ENCODE measurements at places on chromosomes 2 and 18.

GRCh38 chr2:105294844-105295481, 34.6 kb downstream of the TGFBRAP1 start:
- peak; percentile 51 for DNase-seq

DNA sequence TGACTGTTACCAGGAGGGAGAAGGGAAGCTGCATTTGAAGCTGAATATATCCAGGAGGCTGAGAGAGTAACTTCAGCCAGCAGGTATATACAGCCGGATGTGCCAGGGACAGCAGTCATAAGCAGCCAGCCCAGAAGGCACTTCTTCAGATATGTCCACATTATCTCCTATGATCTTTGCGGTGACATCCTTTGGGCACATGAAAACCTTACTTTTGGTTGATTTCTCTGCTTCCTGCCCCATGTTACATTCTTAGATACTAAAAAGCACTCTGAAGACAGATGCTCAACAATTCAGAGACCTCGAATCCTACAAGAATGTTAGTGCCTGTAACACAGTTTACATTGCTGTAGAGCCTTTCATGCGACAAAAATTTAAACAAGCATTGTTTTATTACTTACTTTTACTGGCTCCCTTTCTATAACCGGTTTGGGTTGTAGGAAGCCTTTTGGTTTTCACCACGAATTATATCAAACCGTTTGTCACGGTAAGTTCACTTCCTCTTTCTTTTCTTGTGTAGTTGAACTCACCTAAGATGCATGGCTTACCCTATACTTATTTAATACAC, 50.3 kb upstream of the TLK1 start:
- no peak for DNase-seq

DNA sequence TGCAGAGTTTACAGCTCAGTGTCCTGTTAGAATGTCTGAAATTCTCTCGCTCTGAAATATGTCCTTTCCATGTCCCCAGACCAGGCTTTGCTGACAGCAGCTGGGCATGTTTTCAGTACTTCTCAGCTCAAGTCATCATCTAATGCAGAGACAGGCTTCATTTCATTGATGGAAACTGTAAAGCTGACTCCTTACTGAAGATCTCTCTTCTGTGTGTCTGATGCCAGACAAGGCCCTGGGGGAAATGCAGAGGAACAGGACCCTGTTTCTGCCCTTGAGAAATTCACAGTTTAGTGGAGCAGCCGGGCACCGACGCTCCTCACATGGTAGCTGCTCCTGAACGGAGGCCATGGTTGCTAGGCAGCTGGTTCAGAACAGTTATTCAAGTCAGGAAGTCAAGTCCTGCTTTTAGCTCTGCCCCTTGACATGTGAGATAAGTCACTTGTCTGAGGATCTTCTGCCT, 24.6 kb upstream of the FZD7 start:
- no peak for DNase-seq

DNA sequence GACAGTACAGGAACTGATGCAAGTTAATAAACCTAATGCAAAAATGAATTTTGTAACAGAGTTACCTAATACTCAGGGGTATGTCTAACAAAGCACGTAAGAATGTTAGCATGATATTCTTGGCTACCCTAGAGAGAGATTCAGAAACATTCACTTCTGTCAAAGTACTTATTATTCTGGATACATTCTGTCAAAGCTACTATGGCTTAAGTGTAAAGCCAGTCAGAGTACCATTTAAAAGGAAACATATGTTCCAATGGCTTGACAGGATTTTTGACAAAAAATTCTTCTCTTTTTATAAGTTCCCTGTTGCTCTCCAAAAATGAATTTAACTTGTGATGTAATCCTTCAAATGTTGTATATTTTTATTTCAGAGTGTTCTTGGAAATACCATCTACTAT, 85.5 kb downstream of the PIGN start:
- DNase-seq: no peak

- no peak for DNase-seq
Measured at GRCh38 chr2:238380785-238381184, 45.9 kb upstream of the ASB1 start.

DNA sequence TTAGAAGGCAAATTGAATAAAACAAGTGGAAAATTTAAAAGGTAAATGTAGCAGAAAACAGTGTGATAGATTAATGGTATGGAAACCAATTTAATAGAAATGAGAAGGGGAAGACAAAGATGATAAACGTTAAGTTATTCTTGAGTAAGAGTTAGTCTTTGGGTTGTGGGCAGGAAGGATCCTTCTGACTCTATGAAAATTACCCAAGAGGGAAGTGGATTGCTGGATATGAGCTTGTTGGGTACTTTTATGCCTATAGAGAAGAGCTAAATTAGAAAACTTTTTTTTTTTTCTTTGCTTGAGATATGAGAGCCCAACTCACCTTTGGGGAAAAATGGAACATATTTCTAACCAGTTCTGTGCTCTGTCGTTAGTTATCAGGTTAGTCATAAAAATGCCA, 144.0 kb downstream of the LDLRAD4 start:
- no peak for DNase-seq

DNA sequence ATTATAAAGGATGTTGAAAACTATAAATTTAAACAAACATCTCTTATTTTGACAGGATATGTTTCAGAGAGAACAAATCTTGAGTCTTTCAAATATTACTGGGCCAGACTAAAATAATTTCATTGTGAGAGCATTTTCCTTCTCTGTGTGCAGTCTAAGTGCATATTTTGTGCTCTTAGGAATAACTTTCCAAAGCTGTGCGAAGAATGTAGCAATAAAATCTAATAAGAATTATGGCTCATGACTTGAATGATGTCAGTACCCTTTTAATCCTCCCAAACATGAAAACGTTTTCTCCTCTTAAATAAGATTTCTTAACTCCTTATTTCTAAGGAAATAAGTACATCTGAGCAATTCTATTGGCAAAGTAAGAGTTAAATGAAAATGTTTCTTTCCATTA, 76.2 kb upstream of the EFEMP1 start:
- no peak for DNase-seq

GRCh38 chr2:189096769-189097447, 82.7 kb downstream of the COL5A2 start:
- no peak for DNase-seq

DNA sequence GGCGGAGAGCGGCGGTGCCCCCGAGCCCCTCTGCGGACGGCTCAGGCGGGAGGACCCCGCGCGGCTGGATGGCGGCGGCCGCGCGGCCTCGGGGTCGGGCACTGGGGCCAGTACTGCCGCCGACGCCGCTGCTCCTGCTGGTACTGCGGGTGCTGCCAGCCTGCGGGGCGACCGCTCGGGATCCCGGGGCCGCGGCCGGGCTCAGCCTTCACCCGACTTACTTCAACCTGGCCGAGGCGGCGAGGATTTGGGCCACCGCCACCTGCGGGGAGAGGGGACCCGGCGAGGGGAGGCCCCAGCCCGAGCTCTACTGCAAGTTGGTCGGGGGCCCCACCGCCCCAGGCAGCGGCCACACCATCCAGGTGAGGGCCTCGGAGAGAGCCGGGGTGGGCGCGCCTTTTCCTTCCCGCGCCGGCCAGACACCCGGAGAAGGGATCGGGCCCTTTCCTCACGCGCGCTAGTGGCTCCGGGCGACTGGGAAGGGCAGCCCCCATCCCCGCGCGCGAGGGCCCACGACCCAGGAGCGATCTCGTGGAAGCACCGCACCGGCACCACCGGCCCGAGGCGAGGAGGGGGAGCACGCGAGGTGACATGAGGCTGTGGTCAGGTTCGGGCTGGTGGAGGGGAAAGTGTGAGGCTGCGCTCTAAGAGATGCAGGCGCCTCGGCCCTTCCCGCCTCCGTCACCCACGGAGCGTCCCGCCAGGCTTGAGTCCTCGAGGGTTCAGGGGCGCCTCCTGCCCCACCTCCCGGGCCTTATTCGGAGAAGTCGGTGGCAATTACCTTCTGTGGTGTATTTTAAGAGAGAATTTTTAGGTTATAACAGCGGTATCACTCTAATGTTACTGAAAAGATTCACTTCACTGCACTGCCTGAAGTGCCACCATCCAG, 607 bp downstream of the LAMA3 start:
- peak; percentile 21 for DNase-seq

GRCh38 chr2:86012007-86012712, 93.5 kb downstream of the POLR1A start:
- DNase-seq: no peak

DNA sequence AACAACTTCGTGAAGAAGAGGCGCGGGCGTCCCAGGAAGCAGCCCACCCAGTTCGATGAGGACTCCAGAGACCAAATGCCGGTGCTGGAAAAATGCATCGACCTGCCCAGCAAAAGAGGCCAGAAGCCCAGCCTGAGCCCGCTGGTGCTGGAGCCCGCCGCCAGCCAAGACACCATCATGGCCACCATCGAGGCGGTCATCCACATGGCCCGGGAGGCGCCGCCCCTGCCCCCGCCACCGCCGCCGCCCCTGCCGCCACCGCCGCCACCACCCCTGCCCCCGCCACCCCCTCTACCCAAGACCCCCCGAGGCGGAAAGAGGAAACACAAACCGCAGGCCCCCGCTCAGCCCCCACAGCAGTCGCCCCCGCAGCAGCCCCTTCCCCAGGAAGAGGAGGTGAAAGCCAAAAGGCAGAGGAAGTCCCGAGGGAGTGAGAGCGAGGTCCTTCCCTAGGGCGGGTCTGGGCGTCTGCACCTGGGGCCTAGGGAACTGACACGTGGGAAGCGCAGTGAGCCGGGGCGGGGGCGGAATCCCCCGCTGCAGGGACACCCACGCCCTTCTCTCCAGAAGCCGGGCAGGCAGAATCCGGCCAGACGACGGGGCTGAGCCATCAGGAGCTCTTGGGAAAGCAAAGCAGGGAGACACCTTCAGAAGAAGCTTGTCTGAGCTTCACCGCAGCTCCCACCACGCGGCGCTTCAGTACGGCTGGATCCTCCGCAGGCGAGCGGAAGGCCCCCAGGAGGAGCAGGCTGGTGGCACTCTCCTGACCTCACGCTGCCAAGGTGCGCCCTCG, 382.8 kb downstream of the SETBP1 start:
- no peak for DNase-seq

DNA sequence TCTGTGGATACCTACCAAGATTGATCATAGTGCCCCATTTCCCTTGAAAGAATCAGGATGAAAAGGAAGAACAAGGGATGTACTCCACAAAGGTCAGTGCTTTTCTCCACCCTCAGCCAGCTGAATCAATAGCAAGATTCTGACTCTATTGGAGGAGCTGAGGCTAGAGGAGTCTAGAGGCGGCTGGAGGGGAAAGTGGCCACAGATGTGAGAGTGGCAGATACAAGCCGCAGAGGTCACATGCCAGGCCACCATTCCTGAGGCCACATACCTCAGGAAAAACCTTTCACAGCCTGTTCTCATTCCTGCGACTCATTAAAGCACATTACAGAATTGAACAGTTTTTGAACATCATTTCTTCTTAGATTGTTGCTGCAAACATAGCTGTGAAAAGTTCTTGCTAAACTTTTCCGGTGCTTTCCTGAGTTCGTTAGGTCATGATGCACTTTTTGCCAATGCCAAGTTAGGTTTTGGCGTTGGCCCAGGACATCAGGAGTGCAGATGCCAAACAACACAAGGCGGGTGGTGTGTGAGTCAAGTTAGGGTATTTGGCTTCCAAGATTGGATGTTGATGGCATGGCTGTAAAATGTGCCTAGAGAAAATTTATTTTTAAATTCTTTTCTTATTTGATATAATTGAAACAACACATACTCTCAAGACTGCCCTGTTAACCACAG, 160.7 kb upstream of the SP5 start:
- no peak for DNase-seq

DNA sequence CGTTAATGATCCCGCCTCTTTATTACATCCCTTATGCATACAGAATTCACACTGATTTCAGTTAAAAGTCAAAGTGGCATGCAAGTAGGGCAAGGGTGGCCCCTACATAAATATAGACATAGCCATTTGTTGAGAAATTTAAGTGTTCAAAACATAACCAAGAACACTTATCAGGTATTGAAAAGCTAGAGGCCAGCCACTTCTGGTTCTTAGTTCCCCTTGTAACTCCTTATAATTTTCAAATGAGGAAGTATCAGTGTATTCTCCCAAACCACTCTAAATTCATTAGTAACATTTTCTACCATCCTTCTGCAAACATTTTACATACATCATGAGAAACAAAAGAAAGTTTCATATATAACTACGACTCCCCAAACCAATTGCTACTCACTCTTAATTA, 5.8 kb upstream of the ARL5A start:
- no peak for DNase-seq

- no peak for DNase-seq
Measured at GRCh38 chr2:229202646-229203045, 68.4 kb downstream of the PID1 start.

DNA sequence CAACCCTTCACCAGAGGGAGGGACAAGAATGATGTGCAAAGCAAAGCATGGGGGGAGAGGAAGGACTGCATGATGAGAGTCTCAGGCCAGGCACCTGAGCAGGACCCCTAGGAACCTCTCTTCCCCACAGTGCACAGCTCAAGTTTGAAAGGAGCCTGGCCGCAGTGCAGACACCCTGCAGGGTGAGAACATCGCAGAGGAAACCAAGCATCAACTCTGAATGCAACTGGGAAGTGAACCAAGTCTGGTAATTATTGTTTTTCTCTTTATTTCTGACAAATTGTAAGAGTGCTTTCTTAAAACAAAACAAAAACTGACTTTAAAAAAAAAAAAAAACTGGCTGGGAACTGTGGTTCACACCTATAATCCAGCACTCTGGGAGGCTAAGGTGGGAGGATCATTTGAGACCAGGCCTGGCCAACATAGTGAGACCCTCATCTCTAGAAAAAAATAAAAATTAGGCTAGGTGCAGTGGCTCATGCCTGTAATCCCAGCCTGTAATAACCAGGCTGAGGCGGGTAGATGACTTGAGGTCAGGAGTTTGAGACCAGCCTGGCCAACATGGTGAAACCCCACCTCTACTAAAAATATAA, 15.3 kb downstream of the NPC1 start:
- DNase-seq: no peak

GRCh38 chr2:157443090-157443489, 799 bp downstream of the CYTIP start:
- no peak for DNase-seq

- no peak for DNase-seq
Measured at GRCh38 chr2:22829791-22830190, 555.2 kb upstream of the KLHL29 start.

- no peak for DNase-seq
Measured at GRCh38 chr2:223819891-223820290, 17.5 kb downstream of the AP1S3 start.

GRCh38 chr2:234329202-234329960, 167.5 kb downstream of the ARL4C start:
- DNase-seq: no peak

GRCh38 chr2:191165176-191165643, 14.4 kb upstream of the STAT4 start:
- DNase-seq: peak; percentile 60

DNA sequence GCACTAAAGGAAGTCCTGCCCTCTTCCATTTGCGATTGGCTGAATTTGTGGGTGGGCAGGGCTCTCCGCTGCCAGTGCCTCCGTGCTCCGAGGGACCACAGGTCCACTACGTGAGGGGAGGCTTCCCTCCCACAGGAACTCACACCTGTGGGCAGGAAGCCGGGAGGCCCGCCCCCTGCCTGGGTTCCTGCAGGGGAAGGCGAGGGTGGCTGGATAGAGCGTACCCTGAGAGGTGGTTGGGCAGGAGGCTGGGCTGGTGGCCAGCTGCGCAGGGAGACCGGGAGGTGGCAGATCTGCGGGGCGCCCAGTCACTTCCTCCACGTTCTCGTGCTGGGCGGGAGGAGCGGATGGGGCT, 47.0 kb upstream of the PTH2R start:
- DNase-seq: no peak

GRCh38 chr2:28269019-28269784, 123.5 kb upstream of the FOSL2 start:
- no peak for DNase-seq

- no peak for DNase-seq
Measured at GRCh38 chr18:32966141-32966540, 193.3 kb upstream of the KLHL14 start.

All from NCI-H2227 treated with DMSO at 0.1 percent for 48 hours (cell line).